Fibroblast of skin of right biceps (primary cell): ENCODE measurements at places on chromosomes 1 and 21.

DNA sequence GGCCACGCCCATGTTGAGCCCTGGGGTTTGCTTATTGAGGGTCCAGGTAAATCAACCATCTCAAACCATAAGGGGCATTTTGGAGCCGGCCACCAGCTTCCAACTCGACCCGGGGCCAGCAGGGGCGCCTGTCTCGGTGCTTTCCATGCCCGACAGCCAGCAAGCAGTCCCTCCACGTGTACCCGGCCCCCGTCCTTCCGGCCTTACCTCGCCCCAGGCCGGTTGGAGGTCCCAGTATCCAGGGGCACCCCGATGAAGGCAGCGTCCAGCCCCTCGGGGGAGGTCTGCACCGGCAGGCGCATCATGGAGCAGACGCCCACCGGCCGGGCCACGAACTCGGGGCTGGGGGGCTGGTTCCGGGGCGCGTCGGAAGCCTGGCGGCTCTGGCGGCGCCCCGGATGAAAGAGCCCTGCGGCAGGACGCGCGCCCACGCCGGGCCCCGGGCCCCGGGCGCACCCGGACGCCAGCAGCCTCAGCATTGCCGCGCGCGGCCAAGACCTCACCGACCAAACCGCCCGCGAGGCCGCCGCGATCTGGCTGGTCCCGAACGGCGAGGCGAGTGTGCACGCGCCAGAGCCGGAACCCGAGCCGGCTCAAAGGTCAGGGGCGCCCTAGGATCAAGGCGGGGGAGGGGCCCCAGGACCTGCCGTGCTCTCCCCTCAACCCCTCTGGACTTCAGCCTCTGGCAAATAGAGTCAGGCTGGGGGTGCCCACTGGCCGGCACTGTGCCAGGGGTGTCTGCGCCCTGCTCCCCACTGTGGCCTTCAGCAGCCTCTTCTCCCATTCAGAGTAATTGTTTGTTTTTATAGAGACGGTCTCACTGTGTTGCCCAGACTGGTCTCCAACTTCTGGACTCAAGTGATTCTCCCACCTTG, at the start of gene AGMAT:
Gene AGMAT (minus strand): TSS at position 563 of the 875 bp plus-strand sequence. CDS start 84 bp downstream, at position 479.
- DNase-seq = peak; percentile 49

DNA sequence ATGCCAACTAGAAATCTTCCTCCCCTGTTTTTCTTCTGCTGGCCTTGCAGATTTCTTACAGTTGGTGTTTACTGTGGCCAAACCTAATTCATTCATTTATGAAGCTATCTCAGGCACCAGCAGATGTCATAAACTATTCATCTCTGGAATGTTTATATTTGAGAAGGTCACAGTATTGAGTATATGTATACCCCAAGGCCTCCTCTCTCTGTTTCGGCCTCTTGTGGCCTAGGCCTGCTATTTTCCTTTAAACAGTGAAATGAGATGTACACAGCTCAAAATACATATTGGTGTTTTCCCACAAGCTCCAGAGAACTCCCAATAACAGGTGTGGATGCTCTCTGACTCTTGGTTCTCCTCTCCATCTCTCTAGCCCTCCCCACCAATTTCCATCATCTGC, 520.7 kb upstream of the CAMK1G start:
- DNase-seq = no peak

GRCh38 chr1:228978484-228979324, 243.4 kb downstream of the RHOU start:
- peak; percentile 29 for DNase-seq

DNA sequence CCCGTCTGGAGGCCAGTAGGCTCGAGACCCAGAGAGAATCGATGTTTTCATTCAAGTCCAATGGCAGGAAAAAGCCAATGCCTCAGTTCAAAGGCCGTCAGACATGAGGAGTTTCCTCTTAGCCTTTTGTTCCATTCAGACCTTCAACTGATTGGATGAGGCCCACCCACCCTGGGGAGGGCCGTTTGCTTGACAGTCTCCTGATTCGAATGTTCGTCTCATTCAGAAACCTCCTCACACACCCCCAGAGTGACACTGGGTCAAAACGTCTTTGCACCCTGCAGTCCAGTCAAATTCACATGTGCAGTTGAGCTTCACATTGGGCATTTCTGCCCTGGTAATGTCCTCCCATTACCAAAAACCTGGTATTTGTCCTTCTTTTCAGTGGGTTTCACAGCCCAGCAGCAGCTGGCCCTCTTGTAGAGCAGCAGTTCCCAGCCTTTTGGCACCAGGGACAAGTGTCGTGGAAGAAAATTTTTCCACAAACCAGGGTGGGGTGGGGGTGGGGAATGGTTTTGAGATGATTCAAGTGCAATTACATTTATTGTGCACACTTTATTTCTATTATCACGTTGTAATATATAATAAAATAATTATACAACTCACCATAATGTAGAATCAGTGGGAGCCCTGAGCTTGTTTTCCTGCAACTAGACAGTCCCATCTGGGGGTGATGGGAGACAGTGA, 40.1 kb downstream of the RSPH1 start:
- DNase-seq = no peak

DNA sequence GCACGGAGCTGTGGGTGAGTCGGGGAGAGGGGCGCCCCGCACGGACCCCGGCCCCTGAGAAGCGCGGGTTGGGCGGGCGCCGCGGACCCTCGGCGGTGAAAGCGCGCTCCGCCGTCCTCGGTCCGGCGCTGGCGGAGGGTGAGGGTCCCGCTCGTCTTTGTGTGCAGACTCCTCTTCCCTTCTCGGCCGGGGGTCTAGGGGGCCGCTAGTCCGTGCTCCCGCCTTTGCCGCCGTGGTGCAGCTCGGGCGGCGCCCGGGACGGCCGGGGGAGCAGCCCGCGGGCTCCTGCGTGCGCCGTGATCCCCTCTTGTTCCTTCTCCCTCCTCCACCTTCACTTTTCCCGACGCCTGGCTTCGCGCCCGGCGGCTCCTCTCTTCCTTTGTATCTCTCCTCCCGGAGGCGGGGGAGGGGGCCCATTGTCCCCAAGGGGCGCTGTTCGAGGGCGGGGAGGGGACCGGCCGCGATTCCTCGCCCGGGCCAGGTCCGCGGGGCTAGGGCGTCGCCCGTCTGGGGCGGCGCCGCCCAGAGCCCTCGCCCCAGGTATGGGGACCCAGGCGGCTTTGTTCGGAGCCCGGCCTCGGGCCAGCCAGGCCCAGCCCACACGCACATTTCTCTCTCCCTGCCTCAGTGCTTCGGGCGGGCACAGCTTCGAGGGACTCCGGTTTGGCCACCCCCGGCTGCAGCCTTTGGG, 519 bp downstream of the FNBP1L start:
- peak; percentile 58 for DNase-seq

GRCh38 chr1:168368131-168368530, 87.5 kb downstream of the TBX19 start:
- DNase-seq = no peak

DNA sequence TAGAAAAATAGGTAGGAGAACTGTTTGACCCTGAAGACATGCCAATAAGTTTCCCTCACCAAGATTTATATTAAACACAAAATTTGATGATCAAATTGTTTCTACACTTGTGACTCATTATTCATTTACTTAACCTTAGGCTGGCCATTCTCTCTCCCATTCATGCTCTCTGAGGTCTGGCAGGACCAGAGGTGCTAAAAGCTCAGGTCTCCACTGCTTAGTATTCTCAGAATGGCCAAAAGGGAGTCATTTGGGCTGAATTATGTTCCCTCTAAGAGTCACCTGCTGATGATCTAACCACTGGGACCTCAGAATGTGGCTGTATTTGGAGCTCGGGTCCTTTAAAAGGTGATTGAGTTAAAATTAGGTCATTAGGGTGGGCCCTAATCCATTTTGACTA, 47.1 kb upstream of the ATP1B1 start:
- no peak for DNase-seq

DNA sequence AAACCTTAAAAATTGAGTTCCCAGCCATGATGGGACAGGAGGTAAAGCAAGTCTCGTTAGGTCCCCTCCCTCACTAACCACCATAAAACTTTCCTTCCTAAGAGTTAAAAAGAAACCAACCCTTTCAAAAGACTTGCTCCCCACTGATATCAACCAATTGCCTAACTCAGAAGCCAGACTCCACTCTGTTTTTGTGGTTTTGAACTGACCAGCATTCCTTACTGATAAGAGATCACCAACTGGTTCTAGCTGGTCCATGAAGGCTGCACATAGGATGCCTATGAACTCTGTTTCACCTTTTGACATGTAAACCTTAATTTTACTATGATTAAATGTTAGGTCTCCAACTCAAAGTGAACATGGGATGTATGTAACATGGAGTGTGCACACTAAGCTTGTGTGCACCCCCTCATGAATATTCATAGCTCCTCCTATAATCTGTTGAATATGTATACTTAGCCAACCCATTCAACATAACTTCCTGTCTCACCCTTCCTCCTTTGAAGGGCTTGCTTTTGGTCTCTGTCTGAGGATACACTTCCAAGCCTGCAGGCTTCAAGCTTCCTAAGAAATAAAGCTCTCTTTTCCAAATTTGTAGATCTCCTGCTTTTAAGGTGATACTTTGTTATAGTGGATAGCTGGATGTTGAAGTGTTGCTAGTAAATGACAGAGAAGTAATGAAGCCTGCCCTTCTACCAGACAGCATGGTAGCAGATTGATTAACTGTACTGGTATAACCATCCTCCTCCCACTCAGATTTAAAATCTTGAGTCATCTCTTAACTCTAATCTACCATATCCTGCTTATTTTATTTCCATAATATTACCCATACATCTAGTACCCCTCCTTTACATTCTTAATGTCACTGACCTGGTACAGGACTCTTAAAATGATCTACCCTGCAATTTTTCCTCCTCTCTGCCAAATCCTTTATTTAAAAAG, 95.6 kb downstream of the ZNF644 start:
- DNase-seq = peak; percentile 65

GRCh38 chr1:60891765-60892164, 190.6 kb upstream of the NFIA start:
- no peak for DNase-seq

GRCh38 chr1:150843474-150843873, 32.9 kb downstream of the ARNT start:
- no peak for DNase-seq

DNA sequence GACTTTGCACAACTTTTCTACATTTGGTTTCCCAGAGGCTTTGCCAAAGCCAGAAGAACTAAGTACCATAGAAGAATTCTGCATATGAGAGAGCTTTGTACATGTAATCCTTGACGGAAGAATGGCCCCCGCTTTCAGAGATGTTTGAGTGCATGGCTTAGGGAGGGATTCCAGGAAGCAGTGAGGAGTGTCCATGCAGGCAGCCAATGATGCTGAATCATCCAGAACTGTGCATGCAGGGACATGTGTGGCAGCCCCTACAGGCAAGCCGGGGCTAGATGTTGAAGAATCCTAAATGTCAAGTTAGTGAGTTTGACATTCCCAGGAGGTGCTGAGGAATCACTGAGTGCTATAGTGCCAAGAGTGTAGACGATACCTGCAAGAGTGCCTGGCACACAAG, 9.9 kb upstream of the HAO2 start:
- peak; percentile 45 for DNase-seq

GRCh38 chr1:36208978-36209703, 15.1 kb upstream of the THRAP3 start:
- DNase-seq = no peak

DNA sequence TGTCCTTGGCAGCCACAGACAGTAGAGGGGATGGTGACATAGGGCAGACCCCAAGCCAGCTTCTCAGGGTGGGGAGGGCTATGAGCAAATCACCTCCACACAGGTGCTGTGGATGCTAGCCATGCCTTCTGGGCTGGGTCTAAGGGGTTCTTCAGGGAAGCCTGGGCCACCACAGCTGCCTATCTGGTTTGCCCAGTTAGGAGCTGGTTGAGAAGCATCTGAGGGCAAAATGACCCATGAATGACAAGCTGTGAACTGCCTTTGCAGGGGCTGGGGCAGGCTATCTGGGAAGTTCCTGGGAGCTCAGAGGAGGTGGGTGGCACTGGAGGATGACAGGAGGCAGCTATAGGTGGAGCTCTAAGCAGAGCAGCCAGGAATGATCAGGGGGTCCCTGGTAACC, 10.1 kb upstream of the ARHGEF10L start:
- DNase-seq = no peak

DNA sequence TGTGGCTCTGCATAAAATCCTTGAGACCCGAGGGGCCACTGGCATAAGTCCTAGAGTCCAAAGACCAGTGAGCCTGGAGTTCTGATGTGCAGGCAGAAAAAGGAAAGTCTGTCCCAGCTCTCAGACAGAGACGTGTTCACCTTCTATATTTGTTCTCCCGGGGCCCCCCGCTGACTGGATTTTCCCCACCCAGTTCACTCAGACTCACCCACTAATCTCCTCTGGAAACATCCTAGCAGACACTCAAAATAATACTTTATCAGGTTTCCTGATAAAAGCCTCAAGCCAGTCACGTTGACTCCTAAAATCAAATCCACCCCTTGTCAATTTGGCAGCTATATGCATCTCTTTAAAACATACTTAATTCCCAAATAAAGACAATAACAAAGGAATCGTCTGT, 1084.2 kb upstream of the NCAM2 start:
- DNase-seq = no peak

DNA sequence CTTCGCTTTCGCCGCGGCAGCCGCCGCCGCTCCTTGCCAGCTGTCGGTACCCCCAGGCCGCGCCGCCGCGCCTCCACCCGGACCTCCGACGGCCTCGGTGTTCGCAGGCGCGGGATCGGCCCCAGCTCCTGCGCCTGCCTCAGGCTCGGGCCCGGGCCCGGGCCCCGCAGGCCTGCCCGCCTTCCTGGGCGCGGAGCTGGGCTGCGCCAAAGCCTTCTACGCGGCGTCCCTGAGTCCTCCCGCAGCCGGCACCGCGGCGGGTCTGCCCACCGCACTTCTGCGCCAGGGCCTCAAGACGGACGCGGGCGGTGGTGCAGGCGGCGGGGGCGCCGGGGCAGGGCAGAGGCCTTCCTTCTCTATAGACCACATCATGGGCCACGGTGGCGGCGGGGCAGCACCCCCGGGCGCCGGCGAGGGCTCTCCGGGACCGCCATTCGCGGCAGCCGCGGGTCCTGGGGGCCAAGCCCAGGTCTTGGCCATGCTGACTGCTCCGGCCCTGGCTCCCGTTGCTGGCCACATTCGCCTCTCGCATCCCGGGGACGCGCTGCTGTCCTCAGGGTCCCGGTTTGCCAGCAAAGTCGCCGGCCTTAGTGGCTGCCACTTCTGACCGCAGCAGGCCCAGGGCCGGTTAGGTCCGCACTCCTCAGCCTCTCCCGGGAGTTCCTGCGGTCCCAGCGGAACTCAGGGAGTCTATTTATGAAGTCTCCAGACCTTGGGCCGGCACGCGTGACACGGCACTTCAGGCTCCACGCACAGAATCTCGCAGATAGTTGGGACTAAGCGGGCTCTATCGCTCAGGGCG, 1.4 kb downstream of the FOXD2 start:
- DNase-seq = no peak

- no peak for DNase-seq
Observed at GRCh38 chr1:240484804-240485443, 127.0 kb downstream of the GREM2 start.

DNA sequence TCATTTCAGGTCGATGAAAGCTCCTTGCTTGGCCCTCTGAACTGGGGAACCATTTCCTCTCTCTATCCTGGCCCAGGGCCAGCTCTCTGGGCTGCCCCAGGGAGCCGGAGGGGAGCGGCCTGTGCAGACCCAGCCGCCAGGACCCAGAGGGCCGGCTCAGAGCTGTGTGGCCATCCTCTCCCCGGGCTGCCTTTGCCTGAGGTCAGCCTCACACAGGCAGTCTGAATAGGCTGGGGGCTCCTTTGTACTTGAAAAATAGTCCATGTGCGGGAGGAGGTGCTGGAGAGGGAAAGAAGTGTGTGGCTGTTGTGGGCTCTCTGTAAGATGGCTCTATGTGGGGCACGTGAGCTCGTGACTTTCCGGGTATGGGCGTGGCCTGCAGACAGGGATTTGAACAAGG, 275.1 kb upstream of the VAMP3 start:
- no peak for DNase-seq
